ENCODE measurements at places on chromosomes 1 and 21.

DNA sequence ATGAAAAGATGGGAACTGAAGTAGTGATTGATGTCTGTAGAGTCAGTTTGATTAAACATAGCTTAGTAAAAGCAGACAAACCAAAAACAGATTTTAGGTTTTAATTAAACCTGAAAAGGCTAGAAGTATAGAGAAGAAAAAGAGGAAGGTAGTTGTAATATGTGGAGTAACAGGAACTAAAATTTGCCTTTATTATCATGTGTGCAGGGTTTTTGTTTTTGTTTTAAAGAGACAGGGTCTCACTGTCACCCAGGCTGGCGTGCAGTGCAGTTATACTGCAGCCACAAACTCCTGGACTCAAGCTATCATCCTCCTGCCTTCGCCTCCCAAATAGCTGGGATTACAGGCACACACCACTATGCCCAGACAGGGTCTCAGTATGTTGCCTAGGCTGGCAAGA is 6.0 kb downstream of the TOR1AIP1 start:
- DNase-seq, result no peak

DNA sequence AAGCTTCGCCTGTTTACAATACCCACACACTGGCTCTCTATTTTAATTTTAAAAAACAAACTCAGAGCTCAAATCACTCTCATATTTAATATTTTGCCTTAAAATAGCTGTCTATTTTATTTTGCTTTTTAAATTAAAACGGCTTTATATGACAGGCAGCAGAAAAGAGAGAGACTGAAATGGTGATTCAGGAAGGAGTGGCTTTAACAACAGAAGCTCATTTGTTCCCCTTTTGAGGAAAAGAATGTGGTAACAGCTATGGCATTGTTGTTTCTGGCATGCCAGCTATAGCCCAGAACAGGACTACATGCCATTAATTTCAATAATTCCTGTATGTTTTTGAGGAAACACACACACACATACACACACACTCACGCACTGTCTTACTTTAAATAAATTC is 234.2 kb upstream of the PTBP2 start:
- no peak for DNase-seq

DNA sequence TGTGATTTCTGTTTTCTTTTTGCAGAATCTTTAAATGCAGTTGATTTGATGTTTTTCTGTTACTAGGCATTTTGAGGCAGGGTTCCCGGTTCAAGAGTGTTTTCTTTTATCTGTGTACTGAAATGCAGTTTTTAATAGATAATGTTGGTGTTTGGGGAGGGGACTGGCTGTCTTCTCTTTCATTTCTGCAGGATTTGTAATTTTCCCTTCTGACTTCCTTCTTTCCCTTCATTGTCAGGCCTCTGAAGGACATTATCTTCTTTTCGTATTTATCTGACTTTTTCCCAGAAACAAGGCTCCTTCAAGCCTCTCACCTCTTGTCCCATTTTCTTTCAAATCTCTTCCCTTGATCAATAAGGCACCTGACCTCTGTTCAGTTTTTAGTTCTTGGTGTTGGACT is 1.5 kb upstream of the GALNT2 start:
- no peak for DNase-seq

DNA sequence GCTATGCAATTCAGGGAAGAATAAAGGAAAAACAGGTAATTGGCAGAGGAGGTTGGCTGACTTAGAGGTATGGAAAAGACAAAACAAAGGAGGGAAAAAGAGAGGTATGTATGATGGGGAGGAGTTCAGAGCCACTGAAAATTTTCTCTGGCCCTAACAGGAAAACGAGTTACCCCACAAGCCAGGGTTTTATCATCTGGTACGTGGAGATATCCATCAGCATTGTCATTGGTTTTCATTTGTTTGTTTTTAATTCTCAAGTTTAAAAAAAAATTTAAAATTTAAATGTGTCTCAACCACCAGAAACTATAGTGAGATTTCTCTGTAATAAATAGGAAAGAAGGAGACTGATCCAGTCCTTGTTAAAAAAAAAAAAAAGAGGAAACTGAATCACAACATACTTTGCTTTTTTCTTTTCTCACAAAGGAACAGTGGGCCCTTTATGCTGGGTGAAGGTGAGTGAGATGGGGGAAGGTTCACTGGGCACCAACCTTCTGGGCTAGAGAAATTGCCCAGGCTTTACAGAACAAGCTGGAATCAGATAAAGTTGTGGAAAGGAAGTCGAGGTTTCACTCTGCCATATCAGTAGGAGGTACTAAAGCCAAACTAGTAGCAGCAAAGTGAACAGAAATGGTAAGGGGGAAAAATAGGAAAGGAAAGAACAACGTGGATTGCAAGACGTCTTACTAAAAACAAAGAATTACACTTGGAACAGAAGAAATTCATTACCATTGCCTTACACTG is 2.7 kb downstream of the IFNAR2 start:
- no peak for DNase-seq

GRCh38 chr1:9651565-9652378 is at the start of gene PIK3CD:
Gene PIK3CD, plus strand, starts transcription at chr1:9651731. Its CDS starts 58,725 bp downstream, at chr1:9710456.
- DNase-seq, result peak; percentile 51

DNA sequence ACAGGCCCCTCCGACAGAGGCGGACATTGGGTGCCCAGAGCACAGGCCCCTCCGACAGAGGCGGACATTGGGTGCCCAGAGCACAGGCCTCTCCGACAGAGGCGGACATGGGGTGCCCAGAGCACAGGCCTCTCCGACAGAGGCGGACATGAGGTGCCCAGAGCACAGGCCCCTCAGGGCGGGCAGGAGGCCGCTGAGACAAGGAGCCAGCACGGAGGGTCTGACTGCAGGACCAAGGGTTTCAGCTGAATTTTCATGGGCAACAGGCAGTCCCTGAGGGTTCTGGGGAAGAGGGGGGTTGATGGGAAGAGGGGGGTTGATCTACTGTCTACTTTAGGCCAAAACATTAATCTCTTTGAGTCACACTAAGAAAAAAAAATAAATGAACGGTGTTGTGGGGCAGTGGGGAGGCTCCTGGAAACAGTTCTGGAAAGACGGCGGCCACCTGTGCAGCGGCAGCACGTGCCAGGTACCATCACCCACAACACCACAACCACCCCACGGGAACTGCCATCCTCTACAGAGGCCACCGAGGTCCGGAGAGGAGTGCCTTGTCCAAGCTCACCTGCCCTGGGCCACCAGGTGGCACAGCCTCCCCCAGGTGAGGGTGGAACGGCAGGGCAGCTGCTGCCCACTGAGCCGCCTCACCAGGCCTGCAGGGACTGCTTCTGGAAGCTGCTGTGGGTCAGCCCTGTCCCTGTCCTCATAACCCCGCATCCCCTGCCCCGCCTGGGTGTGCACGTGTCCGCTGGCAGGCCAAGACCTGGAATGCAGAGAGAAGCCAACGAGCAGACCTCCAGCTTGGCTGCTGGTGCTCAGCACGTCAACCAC is 20.5 kb downstream of the PRDM15 start:
- no peak for DNase-seq

DNA sequence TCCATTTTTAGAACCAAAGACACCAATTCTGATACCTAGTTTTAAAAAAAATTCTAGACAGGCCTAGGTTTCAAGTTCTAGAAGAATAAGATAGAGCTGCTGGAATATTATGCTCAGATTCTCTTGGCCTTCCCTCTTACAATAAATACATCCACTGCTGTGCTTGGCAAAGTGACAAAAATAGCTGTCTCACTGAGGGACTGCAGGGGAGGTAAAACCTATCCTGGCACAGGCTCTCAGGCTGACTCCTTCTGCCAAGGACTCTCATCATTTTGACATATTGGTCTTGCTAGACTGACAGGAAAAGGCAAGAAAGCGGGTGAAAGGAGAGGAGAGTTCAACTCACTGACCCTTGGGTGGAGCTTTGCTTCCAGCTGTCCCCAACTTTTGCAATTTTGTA is 197.0 kb upstream of the LHX8 start:
- DNase-seq, result no peak

- no peak for DNase-seq
Measured at GRCh38 chr1:204366759-204367158, 7.0 kb upstream of the PLEKHA6 start.

DNA sequence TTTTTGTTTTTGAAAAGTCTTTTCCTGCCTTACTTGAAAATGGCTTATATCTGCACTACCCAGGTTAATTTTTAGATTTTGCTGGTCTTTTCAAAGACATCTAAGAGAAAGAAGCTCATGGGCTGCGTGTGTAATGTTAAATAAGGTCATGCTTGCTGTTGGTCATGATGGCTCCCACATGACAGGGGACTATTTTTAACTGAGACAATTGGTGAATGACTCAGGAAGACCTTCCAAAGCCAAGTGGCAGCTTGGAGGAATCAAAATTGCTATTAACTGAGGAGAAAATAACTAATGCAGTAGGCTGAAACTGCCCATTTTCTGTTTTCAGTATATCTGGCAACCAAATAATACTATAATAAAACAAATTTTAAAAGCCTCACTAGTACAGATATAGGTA is 117.1 kb upstream of the SPAG17 start:
- no peak for DNase-seq

- no peak for DNase-seq
Measured at GRCh38 chr1:86865973-86866637, 47.8 kb downstream of the SELENOF start.

DNA sequence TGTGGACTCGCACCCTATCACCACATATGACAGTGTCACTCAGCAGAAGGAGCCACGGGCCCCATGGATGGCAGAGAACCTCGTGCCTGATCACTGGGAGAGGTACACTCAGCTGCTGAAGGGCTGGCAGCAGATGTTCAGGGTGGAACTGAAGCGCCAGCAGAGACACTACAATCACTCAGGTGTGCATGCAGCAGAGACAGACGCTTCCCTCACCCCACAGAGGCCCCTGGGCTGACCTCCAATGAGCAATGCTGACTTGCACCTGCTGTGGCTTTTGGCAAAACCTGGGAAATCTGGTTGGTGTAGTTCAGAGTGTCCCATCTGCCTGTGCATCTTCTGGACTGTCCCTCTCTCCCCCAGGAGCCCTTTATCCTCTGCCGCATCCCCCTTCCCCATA is 51.9 kb downstream of the KIAA1614 start:
- DNase-seq, result no peak

DNA sequence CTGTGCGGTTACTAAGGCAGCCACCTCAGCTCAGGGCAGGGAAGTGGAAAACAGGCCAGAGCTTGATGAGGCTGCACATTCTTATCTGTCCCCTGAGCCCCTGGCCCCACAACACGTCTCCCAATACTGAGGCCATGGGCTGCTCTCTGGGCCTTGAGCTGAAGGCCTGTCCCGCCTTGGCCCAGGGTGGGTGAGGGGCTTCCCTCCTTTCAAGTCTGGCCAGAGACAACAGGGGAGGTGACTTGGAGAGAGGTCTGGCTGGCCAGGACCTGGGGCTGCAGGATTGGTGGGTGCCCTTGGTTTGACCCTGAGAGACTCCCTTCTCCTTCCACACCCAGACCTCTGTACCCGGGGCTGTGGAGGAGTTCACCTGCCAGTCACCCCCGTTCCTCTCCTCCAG is 563.8 kb downstream of the PTPRU start:
- no peak for DNase-seq

GRCh38 chr1:192513697-192514096 is 61.9 kb upstream of the RGS1 start:
- no peak for DNase-seq

GRCh38 chr1:22831729-22832413 is 121.2 kb downstream of the EPHB2 start:
- DNase-seq, result no peak

DNA sequence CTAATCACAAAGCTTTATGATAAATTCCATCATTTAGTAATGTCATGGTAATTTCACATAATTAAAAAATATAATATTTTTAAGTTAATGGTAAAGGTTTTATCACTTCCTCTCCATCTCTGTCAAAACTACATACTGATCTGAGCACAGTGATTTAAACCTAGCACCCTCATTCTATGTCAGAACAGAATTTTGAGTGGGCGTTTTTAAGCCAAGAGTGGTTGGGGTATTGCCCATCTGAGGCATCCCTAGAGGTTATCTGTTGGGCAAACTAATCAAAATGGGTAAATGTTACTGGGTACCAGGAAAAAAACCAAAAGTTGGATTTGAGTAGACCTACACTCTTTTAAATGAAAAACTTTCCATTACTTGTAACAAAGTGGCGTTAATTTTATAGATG is 100.7 kb upstream of the GFI1 start:
- DNase-seq, result no peak

DNA sequence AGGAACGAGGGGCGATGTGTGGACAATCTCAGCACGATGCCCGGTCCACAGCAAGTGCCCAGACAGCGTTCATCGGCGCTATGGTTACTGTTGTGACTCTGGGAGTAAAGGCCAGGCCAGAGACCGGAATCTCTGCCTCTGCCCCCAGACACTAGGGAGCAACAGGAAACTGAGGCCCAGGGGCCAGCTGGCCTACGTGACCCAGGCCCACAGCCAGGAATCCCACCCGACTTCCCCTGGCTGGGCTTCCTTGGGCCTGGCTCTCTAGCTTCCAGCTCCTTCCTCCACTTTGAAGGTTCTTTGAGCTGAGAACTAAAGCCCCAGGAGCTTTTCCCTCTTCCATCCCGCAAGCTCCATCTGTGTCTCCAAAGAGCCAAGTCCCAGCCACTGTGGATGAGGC is 4.6 kb downstream of the LRP8 start:
- no peak for DNase-seq

- no peak for DNase-seq
Measured at GRCh38 chr1:169601096-169601881, 15.0 kb upstream of the F5 start.

DNA sequence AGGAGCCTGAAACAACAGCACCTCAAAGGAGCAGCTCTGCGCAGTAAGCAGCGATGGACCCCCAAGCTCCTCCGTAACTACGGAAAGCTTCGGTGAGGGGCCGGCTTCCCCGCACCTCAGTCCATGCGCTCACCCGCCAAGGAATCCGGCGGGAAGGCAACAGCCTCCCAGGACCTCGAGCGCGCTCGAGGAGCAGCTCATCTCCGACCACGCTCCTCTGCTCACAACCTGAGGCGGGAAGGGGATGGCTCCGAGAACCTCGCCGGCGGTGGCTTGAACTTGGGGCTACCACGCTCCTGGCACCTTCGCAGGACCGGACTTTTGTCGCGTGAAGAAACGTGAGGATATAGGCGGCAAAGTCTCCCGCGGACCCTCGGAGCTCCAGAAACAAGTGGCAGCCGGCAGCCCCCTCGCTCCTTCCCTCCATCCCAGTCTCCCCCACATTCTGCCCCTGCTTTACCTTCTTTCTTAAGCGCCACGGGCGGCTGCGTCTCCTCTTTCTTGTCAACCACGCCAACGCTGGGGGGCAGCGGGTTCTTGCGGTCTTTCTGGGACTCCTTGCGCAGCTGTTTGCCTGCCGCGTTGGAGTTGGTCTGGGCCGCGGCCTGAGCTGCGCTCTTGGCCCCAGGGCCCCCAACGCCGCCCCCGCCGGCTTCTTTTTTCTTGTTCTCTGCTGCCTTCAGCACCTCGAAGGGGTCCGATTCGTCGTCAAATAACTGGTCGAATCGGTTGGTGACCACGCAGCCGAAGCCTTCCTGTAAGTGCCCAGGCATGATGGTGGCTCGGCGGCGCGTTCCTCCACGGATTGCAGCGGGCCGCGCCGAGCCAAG is 459 bp downstream of the SERBP1 start:
- peak; percentile 47 for DNase-seq

- DNase-seq, result no peak
Measured at GRCh38 chr21:39885119-39885848, 18.0 kb downstream of the PCP4 start.

DNA sequence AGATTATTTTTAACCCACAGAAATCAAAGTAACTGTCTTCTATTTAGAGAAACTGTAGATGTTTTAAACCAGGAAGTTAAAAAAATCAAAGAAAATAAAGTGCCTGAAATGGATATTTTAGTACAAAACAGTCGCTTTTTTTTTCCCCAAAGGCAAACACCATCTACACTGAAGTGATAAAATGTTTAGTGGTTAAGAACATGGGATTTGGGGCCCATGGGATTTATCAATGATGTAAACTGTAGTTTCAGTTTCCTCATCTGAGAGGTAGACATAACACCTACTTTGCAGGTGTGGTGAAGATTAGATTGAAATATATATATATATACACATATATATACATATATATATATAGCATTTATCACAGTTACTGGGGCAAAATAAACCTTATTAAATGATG is 22.1 kb downstream of the ASPM start:
- no peak for DNase-seq
